ENCODE measurements at places on chromosomes 6 and 20. TPM values are rescaled to one million over a fixed set of nuclear protein-coding genes. Genes with fewer than 3 reads are reported as not detected.

BMP2 gene
- polyA plus RNA-seq, result 16.2 TPM

DNA sequence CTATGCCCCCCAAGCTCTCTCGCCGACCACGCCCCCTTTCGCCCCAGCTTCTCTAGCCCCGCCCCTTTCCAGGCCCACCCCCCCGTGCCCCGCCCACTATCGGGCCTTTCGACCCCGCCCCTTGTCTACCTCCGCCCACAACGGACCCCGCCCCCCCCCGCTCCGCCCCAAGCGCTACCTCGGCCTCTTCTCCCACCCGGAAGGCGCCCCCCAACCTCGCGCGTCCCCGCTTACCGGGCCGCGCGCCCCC is 200 bp downstream of the ZBTB22 start:
- DNase-seq, result no peak

GRCh38 chr6:17870300-17871188 is 116.9 kb downstream of the KIF13A start:
- DNase-seq, result no peak

GRCh38 chr6:108295676-108296075 is 822 bp downstream of the AFG1L start:
- DNase-seq, result no peak

- DNase-seq, result no peak
Measured at GRCh38 chr20:19918965-19919329, 98.2 kb upstream of the NAA20 start.

SLC25A27 gene
- polyA plus RNA-seq, result 29.1 TPM

POU3F2 gene
- 0.16 TPM for polyA plus RNA-seq

DNA sequence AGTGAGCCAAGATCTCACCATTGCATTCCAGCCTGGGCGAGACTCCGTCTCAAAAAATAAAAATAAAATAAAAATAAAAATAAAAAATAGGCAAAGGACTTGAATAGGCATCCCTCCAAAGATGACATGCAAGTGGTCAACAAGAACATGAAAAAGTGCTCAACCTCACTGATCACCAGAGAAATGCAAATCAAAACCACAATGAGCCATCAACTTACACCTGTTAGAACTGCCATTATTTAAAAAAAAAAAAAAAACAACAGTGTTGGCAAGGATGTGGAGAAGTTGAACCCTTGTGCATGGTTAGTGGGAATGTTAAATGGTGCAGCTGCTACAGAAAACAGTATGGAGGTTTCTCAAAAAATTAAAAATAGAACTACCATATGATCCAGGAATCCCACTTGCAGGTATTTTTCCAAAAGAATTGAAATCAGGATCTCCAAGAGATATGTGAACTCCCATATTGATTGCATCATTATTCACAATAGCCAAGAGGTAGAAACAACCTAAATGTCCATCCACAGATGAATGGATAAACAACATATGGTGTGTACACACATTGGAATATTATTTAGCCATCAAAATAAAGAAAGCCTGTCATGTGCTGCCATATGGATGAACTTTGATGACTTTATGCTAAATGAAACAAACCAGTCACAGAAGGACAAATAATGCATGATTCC is 2.8 kb downstream of the C20orf203 start:
- DNase-seq, result no peak
